Left cardiac atrium (tissue), 4 donors: ENCODE measurements at places on chromosomes 2 and 18. TPM values are rescaled to one million over a fixed set of nuclear protein-coding genes. Genes with fewer than 3 reads are reported as not detected.

The ASB18 gene
- 2.7 TPM for total RNA-seq

GRCh38 chr2:181682795-181683517 is 2.6 kb upstream of the NEUROD1 start:
- DNase-seq: no peak

The NRP2 gene
- total RNA-seq: 16.3 TPM

The FAM237A gene
- total RNA-seq: not detected

DNA sequence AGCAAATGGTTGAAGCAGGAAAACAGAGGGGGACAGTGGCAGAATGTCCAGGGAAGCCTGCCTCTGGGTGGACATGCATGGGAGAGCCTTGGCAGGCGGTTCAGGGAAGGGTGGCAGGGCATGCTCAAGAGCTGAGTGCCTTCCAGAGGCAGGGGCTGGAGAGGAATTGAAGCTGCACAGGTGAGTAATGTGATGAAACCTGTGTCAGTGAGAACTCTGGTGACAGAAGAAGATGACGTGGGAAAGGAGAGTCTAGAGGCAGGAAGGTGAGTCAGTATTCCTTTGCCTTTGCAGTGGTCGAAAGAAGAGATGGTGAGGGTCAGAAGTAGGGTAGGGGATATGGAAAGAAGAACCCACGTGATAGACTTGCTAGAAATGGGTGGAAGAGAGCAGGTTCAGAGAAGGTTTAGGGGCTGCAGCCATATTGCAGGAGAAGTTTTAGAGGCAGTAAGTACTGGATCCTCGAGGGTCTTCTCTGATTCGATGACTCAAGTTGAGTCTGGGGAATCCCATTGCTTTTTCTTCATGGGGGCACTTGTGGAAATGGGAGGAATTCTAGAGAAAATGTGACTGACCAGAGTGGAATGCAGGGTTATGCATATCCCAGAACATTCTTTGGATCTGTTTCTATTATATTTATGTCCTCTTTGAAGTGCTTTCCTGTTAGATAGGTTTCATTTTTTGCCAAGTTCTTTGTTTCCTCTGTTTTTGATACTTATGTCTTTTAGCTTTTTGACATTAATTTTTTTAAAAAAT is 37.4 kb downstream of the TMEM87B start:
- DNase-seq: no peak

- no peak for DNase-seq
Observed at GRCh38 chr2:234164493-234165413, 114.3 kb downstream of the SPP2 start.

DNA sequence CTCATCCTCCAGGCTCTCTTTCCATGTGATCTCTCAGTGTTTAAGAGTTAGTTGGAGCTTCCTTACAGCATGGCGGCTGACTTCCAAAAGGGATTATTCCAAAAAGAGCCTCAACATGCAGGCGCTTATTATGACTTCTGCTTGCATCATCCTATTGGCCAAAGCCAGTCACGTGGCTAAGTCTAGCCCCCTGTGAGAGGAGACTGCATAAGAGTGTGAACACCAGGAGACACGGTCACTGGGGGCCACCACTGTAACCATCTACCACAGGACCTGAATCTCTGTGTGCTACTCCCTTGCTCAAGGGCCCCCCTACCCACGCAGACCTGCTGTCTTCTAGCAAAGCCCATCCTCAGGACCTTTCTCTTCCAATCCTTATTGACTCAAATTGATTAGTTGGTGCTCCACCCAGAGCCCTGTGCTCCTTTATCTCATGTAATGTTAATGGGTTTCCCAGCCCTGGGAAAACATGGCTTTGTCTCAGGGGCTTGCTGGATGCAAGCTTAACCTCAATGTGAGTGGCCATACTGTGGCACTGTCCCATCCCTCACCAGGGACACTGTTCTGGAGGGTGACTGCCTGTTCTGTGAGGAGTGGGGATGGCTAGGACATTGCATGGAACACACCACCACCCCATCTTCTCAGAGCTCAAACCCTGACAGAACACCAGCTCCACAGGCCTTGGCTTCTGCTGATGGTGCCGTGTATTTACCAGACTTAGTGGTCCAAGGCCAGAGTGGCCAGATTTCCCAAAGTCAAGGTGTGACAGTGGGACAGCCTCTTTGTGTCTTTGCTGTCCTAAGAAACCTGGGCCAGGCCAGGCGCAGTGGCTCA is 4.2 kb downstream of the IL1RN start:
- DNase-seq: no peak

The GPR35 gene
- total RNA-seq: 1.1 TPM

The HOXD9 gene
- total RNA-seq: 0.27 TPM

- no peak for DNase-seq
Observed at GRCh38 chr2:108074150-108074549, 87.8 kb downstream of the SLC5A7 start.

DNA sequence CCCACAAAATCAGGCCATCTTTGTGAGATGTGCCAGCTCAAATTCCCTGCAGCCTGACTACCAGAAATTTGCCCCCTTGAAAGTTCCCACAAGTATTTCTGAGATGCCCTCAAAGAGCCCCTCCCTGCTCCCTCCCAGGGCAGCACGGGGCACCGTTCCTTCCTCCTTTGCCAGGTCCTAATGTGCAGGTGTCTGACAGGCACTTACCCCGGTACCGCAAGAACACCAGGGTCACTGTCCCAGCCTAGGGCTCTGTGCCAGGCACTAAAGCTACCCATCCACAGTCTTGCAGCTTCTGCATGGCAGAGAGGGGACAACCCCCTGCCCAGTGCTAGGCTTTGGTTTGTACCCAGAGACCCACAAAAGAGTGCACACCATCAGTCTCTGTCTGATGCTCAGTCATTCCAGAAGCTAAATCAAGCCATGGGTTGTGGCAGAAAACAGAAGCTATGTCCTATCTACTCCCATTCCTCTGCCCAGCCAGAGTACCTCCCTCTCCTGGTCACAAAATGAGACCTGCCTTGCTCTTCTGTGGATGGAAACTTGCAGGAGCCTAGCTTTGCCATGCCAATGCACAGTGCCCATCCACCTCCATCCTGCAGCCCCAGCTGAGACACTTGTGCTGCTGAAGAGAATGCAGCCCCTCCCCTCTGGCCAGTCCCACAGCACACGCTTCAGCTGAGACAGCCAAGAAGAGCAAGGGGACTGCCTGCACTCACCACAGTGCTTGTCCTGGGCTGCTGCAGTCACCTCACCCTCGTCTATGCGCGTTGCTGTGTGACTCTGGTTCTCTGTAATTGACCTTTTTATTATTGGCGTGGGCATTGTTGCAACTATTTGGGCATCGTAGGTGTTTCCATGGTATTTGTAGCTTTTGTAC is 48.7 kb downstream of the INPP5D start:
- DNase-seq: no peak

DNA sequence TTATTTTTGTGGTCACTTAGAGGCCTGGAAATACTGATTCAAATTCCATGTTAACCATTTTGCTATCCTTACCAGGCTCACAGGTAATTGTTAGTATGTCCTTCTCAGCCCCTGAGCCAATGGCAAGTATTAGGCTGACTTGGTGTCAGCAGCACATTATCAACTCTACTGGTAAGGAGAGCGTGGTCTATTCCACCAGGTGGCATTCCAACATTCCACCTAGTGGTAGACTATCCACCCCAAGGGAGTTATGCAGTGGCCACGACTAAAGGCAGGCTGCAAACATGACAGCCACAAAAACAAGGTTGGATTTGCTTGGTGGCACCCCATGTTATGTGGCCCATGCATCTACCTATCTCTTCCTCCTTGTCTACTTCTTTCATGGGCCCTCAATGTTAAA is 31.8 kb upstream of the GCC2 start:
- DNase-seq: no peak

DNA sequence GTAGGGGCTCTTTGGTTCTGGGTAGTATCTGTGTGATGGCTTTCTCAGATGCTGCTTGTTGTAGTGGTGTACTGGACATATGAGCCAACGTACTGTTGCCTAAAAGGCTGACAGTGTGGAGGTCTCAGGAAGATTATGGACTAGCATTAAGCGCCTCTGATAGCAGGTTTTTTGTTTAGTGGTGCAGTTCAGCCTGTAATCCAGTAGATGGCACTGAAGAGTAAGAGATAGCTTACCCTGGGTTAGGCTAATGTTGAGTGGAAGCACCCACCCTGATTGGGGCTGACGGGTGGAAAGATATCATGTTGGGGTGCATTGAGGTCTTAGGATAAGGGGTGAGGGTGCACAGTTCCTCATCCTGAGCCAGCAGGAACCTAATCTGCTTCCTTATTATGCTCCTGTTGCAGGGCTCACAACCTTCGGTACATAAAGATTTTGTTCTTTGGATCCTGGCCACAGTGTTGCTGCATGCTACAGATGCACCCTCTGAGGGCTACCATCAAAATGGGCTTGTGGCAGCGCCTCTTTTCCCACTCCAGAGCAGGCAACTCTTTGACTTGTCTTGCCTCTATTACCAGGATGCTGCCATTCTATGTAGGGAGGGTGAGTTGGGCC is 79.6 kb downstream of the MSTN start:
- no peak for DNase-seq

DNA sequence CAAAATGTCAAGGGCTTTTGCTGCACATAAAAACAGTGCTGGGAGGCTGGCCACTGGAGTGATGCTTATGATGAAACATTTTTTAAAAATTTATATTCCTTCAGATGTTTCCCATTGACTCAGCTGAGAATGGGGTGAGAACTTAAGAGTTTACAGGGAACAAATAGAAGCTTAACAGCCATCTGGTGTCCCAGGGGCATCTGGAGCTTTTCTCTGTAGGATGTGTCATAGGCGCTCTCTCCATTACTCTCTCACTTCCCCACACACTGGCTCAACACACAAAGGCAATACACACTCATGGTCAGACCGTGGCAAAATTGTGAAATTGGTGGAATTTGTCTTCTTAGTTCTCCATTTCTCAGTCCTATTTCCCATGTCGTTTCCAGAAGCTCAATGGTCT is 783.1 kb upstream of the LRRTM1 start:
- DNase-seq: no peak

GRCh38 chr2:191642541-191642940 is 35.4 kb upstream of the NABP1 start:
- no peak for DNase-seq
